ENCODE measurements at places on chromosomes 4 and X.

GRCh38 chr4:98452091-98452490 lies 190.9 kb downstream of the RAP1GDS1 start:
- DNase-seq = no peak

DNA sequence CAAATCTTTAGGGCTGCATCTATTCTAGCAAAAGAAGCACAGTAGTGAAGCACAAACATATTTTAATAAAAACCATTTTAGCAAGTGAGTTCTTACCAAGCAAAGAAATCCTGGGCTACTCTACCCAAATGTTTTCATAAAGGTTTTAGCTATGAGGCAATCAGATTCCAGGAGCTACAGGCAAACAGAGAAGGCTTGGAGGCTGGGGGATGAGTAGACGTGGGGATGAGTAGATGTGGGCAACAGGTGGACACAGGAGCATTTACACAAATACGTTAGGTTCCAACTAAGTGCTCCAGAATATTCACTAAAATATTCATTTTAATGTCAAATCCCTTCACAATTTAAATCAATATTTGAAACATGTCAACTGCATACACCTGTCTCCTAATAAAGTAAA lies 34.5 kb downstream of the ATP11C start:
- DNase-seq = no peak

- no peak for DNase-seq
Observed at GRCh38 chr4:185672618-185673017, 137.3 kb upstream of the PDLIM3 start.

GRCh38 chr4:26083987-26084386 lies 170.0 kb downstream of the SMIM20 start:
- DNase-seq = no peak

DNA sequence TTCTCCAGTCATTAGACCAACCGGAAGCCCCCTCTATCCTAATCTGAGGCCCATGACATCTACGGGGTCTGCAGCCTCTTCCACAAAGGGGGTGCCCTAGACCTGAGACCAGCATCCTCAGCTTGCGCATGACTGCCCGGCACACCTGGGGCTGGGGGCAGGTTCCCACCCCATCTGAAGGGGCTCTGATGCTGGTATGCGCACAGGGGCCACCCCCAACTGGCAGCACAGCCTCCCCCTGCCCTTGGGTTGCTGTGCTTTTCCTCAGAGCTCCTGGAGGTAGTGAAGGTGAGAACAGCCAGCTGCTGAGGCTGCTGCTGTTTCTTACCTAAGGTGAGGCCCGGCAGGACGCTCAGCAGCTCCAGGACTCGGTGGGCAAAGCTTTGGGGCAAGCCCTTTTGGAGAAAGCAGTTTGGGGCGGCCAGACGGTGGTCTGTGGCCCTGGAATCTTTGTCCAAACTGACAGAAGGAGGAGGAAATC lies 18.9 kb upstream of the CPLX1 start:
- DNase-seq = no peak

DNA sequence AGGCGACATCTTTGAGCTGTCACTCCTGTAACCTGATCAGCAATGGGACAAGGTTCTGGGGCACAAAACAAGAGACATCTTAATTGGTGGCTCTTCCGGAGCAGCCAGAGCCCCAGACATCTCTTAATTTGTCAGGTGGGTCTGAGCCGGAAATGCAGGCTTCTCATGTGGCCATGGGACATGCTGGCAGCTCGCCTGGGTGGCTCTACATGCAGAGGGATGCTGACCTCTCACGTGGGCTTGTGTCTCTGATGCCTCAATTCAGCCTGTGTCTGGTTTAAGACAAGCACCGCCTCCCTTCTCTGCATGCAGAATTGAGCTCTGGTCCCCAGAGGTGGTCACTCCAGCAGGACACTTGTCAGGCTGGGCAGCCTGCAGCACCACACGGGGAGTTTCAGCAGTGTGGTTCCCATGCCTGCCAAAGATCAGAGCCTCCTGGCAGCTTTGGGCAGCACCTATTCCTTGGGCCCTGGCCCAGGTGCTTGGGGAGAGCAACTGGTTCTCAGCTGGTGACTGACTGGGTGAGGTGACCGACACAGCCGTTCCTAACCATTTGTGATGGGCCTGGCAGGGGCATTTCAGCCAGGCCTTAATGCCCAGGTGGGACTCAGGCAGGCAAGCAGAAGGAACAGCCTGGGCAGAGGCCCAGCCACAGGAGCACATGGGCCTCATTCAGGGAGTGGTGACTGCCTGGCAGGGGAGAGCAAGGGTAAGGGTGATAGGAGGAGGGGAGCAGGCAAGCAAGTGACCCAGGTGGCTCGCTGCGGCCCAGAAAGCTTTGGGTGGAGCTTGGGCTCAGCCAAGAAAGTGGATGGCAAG lies 53.4 kb downstream of the HMX1 start:
- DNase-seq = no peak

DNA sequence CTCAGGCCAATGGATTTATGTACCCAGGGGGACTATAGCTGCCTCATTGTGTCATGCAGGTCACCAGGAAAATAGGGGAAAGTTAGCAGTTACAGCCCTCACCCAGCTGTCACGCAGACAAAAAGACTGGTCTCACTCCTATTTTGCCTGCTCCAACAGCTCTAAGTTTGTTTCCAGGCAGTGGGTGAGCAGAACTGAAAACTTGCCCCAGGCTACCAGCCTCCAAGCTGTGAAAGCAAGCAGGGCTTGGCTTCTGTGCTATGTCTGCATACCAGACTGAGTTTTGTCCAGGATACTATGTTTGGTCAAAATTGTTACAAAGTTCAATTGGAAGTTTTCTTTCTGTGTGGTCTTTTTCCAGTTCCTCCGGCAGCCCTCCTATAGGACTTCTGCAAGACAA lies 628.4 kb downstream of the FAM133A start:
- DNase-seq = no peak

GRCh38 chrX:135087867-135088266 lies 32.5 kb downstream of the ETDB start:
- no peak for DNase-seq

DNA sequence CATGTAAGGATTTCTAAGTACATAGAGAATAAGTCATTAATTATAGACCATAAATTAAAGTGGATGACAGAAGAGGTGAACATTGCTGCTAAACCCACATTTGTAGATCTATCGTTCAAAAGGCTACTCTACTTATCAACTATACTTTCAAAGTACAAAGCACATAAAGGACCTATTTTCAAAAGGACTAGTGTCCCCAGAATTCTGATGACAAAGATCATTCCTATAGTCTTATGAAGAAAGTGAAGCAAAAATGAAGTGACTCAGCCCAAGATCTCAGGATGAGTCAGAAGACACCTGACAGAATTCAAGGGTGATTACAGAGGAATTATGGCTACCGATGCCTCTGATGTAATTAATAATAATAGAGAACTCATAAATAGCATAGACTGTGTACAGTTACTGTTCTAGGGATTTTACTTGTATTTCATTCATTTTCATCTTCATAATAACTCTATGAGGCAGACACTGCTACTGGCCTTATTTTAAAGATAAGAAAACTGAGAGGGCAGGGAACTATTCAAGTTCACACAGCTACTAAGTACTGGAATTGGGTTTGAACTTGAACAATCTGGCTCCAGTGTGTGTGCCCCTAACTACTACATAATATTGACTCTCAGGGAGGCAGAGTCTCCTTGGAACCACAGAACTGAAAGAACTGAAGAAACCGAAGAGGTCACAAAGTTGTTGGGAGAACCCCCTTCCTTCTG lies 17.1 kb downstream of the USP46 start:
- DNase-seq = no peak

GRCh38 chr4:81574991-81575390 lies 103.3 kb upstream of the RASGEF1B start:
- no peak for DNase-seq

GRCh38 chrX:102739657-102740056 lies 19.1 kb downstream of the GPRASP3 start:
- peak; percentile 20 for DNase-seq

Data from COR-L47 (cell line).